ENCODE measurements at places on chromosomes 5 and 9.

DNA sequence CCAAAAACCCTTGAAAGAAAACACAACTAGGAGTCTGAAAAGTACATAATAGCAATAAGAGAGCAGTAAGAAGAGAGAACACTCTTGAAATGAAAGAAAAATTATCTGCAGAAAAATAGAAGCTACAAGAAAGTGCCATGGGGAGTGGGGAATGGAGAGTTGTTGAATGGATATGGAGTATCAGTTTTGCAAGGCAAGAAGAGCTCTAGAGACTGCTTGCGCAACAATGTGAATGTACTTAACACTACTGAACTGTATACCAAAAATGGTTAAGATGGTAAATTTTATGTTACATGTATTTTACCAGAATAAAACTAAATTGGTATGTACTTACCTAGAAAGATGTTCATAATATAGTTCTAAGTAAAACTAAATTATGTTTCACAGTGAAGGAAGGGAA lies 54.8 kb upstream of the RASGRF2 start:
- no peak for DNase-seq

DNA sequence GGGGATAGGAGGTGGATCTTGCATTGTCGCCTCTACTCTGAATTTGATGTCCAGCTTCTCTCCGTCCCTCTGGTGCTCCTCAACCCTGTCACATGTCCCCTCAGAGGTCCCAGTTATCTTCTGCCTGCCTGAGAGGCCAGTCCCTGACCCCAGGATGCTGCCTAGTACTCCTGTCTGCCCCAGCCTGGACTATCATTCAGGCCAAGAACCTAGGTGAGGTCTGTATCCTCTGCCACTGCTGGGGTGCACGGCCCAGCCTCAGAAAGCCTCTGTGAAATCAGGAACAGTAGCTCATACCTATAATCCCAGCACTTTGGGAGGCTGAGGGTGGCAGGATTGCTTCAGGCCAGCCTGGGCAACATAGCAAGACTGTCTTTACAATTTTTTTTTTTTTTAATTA lies 8.6 kb downstream of the SPINK4 start:
- DNase-seq, result no peak

DNA sequence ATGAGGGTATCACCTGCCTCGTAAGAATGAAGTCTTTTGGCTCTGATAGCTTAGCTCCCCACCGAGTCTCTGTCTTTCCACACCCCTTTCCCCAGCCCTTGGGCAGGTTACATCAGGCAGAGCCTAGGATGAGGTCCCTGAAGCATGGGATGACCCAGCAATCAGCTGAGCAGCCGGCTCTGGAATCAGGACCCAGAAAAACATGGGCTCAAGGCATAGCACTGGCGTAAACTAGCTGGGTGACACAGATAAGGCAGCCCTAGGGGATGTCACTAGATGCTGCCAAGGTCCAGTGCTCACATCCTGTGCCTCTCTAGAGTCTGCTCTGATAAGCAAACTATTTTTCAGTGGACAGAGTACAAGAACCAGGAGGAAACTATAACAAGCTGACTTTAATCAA lies 26.6 kb downstream of the IDNK start:
- no peak for DNase-seq

DNA sequence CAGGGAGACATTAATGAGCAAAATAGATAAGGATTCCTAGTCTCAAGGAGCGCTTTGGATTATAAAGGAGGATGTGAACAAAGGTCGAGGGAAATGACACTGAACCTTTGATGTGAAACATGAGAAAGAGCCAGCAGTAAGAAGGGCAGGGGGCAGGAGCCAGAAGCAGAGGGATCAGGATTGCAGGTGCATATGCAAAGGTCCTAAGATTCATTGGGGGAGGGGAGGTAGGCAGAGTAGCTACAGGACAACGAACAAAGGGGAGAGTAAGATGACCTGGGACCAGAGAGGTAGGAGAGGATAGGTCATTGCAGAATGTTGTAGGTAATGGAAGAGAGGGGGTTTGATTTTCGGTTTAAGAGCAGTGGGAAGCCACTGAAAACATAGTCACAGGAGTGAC lies 129.2 kb upstream of the TRPM3 start:
- DNase-seq, result no peak

DNA sequence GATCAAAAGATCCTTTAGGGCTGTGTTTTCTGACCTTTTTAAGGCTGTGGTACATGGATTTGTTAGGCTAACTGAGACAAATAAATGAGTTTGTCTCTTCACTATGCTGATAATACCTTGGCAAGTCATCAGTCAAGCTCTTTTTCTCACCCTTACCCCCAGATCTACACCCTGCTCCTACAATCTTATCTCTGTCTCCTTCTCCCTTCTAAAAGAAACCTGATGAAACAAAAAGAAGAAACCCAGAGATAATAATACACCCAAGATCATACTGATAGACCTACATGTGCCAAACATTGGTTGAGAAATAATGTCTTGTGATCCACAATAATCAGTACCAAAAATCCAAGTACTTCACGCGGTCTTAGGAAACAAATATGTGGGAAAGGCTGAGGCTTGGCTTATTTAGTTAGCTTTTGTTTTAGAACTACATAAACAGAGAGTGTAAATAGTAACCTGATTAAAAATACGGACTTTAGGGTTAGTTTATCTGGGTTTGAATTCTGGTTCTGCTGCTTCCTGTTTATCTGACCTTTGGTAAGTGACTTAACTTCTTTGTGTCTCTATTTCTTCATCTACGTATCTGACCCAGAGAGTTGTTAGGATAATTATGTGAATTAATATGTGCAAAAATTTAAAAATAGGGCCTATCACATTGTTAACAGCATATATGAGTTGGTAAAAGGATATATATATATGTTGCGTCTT lies 24.8 kb upstream of the PDCD1LG2 start:
- no peak for DNase-seq

DNA sequence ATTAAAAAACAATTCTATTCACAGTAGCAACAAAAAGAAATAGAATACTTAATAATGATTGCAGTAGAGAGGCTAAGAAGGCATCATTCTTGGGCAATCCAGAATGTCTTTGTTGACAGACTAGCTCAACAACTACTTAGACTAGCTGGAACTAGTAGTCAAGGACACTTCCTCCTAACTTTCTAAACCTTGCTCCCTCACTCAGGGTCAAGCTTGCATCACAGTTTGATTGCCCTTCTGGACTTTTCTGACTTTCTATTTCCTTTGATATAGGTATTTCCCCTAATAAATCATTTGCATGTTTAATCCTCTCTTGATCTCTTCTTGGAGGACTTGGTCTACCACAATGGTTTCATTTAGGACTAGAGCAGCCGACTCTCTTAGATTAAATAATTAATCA lies 1107.9 kb downstream of the PTPRD start:
- DNase-seq, result no peak

- no peak for DNase-seq
Measured at GRCh38 chr5:116559673-116560164, 14.9 kb downstream of the SEMA6A start.

- DNase-seq, result no peak
Measured at GRCh38 chr5:40572391-40572790, 107.3 kb upstream of the PTGER4 start.

DNA sequence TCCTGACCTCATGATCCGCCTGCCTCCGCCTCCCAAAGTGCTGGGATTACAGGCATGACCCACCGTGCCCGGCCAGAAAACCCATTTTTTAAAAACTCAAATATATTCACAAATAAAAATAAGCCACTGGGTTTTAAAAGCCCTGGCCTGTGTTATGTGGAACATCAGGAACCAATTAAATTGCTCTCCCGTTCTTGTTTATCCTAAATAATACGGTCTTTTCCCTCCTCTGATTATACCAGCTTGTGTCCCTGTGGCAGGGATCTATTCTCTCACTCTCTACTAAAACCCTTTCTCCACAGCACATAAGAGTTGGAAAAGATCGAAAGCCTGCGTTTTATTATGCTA lies 30.1 kb upstream of the LPAR1 start:
- DNase-seq, result no peak
